Upper lobe of right lung (tissue), 1 donor: ENCODE measurements at places on chromosomes 16 and 17. TPM values are rescaled to one million over a fixed set of nuclear protein-coding genes. Genes with fewer than 3 reads are reported as not detected.

DNA sequence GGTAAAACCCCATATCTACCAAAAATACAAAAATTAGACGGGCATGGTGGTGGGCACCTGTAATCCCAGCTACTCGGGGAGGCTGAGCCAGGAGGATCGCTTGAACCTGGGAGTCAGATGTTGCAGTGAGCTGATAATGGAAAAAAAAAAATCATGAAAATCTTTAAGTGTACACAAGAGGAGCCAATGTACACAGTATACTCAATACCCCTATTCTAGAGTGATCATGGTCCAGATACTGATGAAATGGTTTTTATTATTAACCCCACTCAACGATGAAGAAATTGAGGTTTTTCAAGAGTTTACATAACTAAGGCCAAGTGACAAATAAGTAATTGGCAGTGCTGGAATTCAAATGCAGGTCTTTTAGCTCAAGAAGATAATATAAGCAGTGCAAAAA lies 11.5 kb downstream of the HSD17B2 start:
- no peak for DNase-seq

GRCh38 chr17:4742133-4742532 lies 2.4 kb upstream of the CXCL16 start:
- no peak for DNase-seq

DNA sequence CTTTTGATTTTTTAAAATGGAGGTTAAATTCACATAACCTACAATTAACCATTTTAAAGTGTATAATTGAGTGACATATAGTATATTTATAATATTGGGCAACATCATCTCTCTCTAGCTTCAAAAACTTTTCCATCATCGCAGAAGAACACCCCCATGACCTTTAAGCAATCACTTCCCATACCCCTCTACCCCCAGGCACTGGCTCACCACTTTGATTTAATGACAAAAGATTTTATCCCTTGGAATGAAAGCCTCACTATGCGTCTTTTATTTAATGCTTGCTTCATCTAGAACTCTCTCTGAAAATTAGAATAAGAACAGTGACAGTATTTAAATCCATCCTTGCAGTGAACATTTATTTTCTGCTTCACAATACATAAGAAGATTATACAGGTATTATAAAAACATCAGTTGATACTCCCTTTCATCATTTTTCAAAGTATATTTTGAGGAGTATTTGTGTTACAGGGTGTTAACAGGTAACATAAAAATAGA lies 3.2 kb upstream of the KRTAP1-3 start:
- no peak for DNase-seq

GRCh38 chr16:28837672-28838557 lies 8.2 kb downstream of the TUFM start:
- DNase-seq = no peak

DNA sequence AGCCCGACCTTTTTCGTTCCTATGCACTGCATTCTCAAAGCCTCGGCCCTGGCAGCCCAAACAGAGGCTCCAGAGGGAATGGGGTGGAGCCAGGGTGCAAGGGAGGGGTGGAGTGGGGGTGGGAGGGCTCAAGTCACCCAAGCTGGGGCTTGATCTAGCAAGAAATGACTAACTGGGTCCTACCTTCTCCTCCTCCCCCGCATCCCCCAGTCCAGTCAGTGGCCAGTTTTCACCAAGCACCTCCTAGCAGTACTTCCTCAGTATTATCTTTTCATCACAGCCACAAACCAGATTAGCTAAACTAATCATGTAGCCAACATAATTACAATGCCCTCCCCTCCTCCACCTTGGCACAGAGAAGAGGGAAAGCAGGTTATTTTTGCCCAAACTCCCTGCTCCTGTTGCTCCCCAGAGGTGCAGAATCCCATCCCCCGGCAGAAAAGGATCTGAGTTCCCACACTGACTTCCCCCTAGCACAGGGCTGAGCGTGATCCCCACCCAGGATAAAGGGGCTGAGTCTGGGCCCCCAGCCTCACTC lies 2.2 kb downstream of the JUP start:
- no peak for DNase-seq

GRCh38 chr16:5175266-5175665 lies 77.7 kb upstream of the EEF2KMT start:
- DNase-seq = no peak

MARCHF10 gene
- total RNA-seq = not detected

GP1BA gene
- 0.55 TPM for total RNA-seq
